ENCODE measurements at places on chromosomes 1 and 21.

DNA sequence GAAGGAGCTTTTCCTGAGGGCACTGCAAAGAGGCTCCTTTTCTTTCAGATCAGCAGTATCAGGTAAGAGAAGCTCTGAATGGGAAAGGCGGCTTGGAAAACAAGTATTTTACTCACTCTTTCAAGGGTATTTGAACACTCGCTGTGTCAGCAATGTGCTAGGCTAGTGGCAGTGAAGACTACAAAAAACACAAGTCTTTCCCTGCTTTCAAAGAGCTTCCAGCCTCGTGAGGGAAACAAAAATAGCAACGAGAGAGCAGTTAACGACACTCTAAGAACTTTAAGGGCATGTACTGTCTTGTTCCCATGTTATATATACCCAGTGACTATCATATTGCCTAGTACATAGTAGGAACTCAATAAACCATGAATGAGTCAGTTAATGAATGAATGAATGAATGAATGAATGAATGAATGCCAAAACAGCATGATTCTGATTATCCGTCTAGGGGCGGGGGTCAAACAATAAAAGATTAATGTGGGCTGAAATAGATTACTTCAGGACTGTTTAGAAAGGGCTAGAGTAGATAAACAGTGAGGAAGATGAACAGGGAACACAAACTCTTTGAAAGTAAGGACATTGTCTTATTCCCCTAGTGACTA lies 14.2 kb upstream of the MCOLN3 start:
- no peak for DNase-seq

DNA sequence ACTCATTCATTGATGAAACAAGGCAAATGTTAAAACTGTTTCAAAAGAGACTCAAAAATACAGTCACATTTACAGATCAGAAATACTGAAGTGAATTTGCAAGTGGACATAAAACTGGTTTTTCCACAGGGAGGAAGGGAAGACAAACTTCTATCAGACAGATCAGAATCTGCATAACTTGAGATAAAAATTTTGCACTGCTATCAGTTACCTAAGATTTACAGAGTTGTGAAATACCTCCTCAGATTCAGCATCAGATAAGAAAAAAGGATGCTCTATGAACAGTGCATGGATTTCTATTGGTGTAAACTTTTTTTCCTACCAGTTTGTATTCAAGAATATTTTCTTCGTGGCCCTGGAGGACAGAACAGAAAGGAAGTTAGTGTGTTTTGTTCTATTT lies 575.4 kb downstream of the RWDD3 start:
- no peak for DNase-seq

DNA sequence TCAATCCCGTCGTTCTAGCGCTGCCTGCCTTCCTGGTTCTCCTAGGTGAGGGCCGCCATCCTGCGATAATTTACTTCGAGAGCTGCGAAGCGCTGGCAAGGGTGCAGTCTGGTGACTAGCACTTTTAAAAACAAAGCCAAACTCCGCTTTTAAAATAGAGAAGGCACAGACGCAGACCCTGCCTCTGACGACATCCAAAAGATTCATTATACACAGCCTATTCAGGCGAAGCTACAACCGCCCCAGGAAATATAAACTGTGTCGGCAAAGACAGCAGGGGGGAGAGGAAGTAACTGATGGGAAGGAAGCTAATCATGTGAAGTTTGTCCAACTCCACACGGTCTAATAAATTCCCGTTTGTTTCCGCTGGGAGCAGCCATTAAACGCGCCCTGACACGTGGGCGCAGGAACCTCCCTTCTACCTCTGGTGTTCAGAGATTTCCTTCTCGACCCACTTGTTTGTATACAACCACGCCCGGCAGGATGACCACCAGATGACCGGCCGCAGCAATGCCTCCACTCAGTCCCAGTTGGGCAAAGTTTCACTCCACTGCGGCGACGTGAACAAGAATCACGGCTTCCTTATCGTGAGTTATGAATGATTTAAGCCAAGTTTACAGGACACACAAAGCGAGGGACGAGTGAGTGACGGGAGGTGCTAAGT lies 1.3 kb downstream of the GNG12 start:
- peak; percentile 66 for DNase-seq

DNA sequence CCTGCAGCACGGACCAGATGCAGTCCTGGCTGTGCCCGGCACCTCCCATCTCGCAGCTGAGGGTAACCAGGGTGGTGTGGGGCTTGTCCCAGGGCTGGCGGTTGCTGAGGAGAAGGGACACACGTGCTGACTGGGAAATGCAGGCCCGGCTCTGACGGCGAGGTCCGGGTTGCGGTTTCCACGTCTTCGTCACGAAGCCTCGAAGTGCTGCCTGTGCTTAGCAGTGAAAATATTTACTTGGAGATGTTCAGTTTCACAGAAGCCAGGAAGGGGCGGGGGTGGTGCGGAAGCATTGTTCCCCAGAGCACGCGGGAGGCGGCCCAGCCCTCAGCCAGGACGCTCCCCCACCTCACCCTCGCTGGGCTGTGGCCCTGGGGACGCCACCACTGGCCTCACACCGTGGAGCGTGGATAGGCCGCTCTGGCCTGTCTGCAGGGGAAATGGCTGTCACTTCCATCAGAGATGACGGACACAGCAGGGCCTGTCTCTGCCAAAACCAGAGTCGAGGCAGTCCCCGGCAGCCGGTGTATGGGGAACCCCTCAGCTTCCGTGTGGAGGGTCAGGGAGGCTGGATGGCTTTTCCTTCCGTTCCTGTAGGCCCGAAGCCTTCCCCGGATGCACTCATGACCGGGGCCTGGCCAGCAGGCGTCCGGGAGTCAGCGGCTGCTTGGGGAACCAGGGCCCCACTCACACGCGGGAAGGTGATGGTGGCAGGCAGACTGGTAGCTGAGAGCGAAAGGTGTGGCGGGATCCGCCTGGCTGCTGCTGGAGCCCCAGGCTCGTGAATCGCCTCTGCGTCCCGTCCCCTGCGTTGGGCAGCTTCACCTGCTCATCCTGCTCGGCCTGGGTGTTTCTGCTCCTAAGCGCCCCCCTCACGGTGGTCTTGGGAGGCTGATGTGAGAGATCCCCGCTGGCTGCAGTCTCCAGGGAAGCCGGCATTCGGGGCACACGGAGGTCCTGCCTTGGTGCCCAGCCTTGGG lies 14.7 kb upstream of the POFUT2 start:
- DNase-seq, result peak; percentile 58

DNA sequence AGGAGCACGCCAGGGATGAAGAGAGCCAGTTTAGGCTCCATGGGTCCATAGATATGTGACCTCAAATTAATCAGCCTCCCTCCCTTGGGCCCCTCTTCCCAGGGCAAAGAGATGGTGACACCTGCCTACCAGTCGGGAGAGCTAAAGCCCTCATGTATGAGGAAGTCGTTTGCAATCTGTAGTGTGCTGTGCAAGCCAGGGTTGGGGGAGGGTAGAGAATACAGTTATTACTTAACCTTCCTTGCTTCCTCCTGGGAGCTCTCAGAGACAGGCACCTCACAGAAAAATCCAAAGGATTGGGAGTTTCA lies 4.0 kb downstream of the PGLYRP4 start:
- no peak for DNase-seq

DNA sequence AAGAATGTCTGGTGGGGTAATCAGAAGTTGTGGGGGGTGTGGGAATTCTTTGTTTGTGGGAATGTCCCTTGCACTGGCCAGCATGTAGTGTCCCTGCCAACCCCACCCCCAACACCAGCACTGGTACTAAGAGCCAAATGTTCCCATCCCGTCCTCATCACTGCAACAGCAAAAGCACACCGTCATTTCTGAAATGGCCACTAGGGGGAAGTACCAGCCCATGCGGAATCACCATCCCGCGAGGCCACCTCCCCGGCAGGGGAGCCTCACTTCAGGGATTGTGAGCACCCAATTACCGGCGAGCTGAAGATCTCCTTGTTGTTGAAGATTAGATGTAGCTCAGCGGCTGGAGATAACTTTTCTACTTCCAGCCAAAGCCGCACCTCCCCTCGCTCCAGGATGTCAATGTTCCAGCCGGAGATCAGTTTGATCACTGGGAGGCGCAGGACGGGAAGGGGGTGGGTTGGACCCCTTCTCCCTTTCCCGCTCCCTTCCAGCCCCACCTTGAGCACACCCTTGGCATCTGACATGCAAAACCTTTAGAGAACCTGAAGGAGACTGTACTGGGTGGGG lies 41.0 kb downstream of the MYOM3 start:
- peak; percentile 96 for DNase-seq

GRCh38 chr1:30936541-30937171 lies 28.1 kb upstream of the SDC3 start:
- DNase-seq, result no peak

DNA sequence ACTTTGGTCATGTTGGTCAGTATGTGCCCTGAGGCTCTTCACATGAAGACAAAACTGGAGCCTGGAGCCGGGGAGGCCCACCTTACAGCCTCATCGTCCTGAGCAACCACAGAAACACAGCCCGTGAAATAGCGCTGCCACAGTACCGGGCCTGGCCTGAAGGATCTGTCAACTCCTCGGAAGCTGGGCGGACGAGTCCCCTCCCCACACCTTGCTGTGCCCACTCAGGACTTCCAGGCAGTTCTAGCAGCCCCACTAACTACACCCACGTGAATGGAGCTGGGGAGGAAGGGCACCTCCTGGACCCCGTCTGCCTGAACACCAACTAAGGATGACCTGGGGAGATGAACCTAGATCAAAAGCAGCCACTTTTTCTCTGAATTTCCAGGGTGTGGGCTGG lies 24.7 kb downstream of the SDE2 start:
- no peak for DNase-seq

GRCh38 chr1:205709059-205709398 lies 28.7 kb upstream of the SLC45A3 start:
- DNase-seq, result no peak

Data from endodermal cell (in vitro differentiated cells).